ENCODE measurements at places on chromosomes 16 and 17. TPM values are rescaled to one million over a fixed set of nuclear protein-coding genes. Genes with fewer than 3 reads are reported as not detected.
A peak's percentile ranks its signal among the peaks of the same experiment; 100 is the strongest.

DNA sequence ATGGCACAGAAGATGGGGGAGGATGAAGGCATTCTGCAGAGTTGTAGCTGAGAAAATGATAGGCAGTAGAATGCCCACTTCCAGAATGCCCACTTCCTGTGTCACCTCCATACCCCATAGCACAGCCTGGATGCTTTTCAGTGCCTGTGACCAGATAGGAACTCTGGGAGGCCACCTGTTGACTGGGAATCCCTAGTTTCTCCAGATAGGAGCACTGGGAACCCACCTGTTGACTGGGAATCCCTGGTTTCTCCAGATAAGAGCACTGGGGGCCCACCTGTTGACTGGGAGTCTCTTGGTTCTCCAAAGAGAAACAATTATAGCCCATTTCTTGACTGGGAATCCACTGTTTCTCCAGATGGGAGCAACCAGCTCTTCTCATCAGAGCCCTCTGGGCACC is 11.6 kb downstream of the CPHXL start:
- no peak overlapping the region for H3K27ac ChIP-seq
- no peaks in the 10 kb centered on the region for H3K4me1 ChIP-seq
- H3K27me3 ChIP-seq, result no peaks in the 10 kb centered on the region
- no peak overlapping the region for H3K4me3 ChIP-seq

DNA sequence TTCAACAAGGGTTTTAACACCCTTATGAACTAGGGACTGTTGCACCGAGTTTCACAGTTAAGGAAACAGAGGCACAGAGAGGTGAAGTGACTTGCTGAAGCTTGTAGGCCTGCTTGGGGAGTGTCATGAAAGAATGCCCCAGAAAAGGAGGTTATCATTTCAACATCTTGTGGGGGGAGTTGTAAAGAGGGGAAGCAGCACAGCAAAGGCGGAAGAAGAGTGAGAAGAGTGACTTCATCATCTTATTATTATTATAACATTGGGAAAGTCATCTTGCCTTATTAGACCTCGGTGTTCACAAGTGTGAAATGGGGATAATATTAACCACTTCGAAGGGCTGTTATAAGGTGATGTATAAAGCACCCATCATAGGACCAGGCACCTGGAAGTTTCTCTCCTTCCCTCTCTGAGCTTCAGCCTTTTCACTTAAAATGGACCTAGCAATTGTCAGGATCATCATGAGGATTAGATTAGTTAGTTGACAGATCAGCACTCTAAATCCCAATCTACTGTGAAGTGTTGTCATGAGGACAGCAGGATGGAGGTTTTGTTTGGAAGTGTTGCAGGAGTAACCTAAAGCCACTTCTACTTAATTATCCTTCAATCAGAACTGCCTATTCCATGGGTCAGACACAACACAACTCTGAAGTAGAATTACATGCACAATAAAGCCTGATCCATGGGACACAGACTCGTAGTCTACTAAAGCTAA is 2.3 kb downstream of the CCL4 start:
- DNase-seq, result peak; percentile 11
- peaks cover 87% of the 10 kb centered on the region for H3K27me3 ChIP-seq
- H3K4me3 ChIP-seq, result no peak overlapping the region
- H3K4me1 ChIP-seq, result no peaks in the 10 kb centered on the region
- H3K27ac ChIP-seq, result no peak overlapping the region
- H3K36me3 ChIP-seq, result no peaks in the 10 kb centered on the region

GRCh38 chr17:30351735-30352134 is 17.9 kb upstream of the TMIGD1 start:
- no peaks in the 10 kb centered on the region for H3K36me3 ChIP-seq
- no peaks in the 10 kb centered on the region for H3K27me3 ChIP-seq
- H3K4me1 ChIP-seq, result peaks cover 6% of the 10 kb centered on the region
- no peak overlapping the region for H3K4me3 ChIP-seq
- no peak for DNase-seq
- no peak overlapping the region for H3K27ac ChIP-seq

DNA sequence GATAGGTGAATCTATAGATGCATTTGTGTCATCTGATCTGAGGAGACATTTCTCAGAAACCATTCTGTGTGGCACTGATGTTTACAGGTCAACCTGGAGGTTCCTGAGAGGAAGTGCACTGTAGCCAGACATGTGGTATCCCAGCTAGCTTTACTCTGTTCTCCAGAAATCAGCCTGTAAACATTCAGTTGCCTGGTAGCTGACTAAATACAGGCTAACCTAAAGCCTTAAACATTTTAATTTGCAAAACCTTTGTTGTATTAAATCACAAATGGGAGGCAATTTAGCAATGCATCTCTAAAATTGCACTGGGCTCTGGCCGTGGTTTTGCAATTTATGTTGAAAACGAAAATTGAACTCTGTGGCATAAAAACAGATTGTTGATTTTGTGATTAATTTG is 207.6 kb downstream of the FTO start:
- no peak for DNase-seq
- H3K4me3 ChIP-seq, result no peak overlapping the region
- H3K4me1 ChIP-seq, result peaks cover 4% of the 10 kb centered on the region

DNA sequence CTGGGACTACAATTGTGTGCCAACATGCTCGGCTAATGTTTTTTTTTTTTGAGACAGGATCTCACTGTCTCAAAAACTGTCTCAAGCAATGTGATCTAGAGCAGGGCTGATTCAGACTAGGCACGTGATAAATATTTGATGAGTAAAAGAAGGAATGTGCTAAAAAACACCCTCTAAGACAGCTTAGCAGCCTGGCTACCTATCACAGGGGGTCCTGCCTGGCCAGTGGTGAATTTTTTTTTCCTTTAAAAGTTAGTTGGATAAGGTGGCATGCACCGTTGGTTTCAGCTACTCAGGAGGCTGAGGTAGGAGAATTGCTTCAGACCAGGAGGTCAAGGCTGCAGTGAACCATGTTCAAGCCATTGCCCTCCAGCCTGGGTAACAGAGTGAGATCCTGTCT is 14.8 kb upstream of the GPATCH8 start:
- H3K27ac ChIP-seq, result no peak overlapping the region
- no peaks in the 10 kb centered on the region for H3K27me3 ChIP-seq
- H3K4me3 ChIP-seq, result no peak overlapping the region
- no peak for DNase-seq
- H3K4me1 ChIP-seq, result no peaks in the 10 kb centered on the region

FBXW10B gene
- not detected for total RNA-seq

DNA sequence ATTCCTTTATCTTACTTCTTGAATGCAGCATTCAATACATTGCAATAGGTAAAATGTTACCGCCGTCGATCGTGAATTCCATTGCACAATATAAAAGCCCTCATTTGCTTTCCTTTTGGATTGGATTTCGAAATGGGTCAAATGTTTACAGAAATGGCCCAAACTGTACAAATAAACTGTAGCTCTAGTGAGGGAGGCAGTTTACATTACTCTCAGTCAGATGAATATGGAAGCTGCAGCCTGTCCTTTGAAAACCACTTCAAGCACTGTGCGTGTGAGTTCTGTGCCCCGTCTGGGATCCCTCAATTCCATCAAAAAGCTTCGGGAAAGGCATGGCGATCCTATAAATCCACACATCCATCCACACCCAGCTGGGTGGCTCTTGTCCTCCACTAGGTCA is 258.6 kb upstream of the FOXF1 start:
- H3K4me3 ChIP-seq, result no peak overlapping the region
- H3K27me3 ChIP-seq, result peaks cover 19% of the 10 kb centered on the region
- no peak overlapping the region for H3K27ac ChIP-seq
- H3K4me1 ChIP-seq, result no peaks in the 10 kb centered on the region
- peak; percentile 10 for DNase-seq

GRCh38 chr16:48430890-48431289 is 45.7 kb upstream of the SIAH1 start:
- DNase-seq, result no peak
- H3K27ac ChIP-seq, result no peak overlapping the region
- no peak overlapping the region for H3K4me3 ChIP-seq
- no peaks in the 10 kb centered on the region for H3K36me3 ChIP-seq
- no peaks in the 10 kb centered on the region for H3K4me1 ChIP-seq
- H3K27me3 ChIP-seq, result no peaks in the 10 kb centered on the region
